ENCODE measurements at places on chromosomes 1 and 21.

GRCh38 chr1:218711884-218712674 is 366.9 kb downstream of the TGFB2 start:
- DNase-seq = peak; percentile 22

DNA sequence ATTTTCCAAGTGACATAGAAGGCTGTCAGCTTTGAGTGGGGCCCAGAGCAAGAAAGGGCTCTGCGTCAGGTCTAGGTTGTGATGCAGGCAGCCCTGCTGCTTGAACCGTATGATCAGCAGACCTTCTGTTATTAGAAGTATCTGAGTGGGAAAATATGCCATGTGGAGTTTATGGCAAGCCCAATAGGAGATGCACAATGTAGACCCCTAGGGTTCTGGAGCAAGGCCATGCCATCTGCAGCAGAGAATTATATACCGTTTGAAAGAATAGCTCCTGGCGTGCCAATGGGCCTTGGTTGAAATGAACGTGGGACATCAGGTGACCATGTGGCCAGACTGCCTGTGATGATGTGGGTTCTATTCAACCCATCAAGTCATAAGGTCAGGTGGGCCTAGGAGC is 44.1 kb upstream of the ZBTB18 start:
- no peak for DNase-seq

GRCh38 chr1:8891401-8891800 is 12.9 kb upstream of the ENO1 start:
- no peak for DNase-seq

DNA sequence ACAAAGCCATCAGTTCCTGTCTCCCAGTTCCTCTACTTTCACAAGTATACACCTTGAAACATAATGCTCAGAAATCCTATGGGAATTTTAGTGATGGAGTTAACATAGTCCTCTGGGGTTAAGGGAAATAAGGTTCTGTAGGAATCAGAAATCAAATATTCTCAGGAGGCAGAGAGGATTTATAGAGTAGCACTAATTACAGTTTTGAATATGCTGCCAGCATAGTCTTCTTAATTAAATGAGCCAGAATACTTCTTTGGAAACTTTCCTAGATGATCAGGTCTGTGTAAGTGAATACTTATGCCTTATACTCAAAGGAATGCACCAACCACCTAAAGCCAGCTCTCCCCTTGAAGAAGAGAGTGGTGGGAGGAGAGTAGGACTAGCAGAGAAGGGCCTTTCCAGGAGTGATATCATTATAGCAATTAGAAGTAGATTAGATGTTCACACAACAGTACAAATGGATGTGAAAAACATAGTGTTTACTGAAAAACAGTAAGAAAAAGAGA is 31.4 kb upstream of the DIRAS3 start:
- DNase-seq = no peak

DNA sequence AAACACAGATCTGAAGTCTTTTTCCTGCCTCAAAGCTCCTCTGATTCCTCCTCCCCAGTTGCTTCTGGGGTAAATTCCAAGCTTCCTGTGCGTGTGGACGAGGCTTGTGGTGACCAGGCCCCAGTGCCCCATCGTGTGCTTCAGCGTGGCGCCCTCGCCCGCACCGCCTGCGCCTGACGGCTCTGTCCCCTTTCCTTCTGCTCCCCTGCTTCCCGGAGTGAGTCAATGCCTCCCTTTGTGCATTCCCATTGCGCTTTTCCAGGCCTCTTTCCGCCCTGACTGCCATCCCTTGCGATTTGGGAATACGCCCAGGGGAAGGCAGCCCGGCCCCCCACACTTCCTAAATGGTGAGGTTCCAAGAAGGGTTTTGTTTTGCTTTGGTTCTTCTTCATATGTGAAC is 36.3 kb downstream of the FAAP20 start:
- no peak for DNase-seq

GRCh38 chr1:12472798-12473551 is 145.0 kb downstream of the DHRS3 start:
- DNase-seq = peak; percentile 36

DNA sequence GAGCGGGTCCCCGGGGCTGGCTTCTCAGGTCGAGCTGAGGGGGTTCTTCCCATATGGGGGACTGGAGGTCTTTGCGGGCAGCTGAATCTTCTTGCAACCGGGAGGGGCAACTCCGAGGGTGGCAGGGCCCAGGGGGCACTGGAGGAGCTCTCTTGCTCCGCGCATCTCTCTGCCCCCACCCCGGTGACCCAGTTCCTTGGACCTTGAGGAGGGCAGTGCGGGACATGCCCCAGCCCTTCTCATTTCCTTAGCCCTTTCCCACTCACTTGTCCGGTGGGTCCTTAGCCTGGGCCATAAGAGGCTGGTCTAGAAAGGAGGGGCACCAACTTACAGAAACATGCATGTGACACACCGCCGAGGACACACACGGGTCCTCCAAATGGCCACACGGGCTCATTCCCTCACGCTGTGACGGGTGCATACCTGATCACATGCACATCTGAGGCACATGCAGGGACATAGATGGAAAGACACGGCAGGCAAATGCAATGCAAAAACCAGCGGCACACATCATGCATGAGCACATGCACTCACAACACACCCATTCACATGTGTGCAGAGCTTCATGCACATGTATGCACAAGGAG is 630 bp downstream of the HPCA start:
- no peak for DNase-seq

- no peak for DNase-seq
Observed at GRCh38 chr1:185626344-185626743, 107.8 kb upstream of the HMCN1 start.

- DNase-seq = peak; percentile 36
Observed at GRCh38 chr21:38506661-38507281, 8.5 kb upstream of the ERG start.

GRCh38 chr21:16108561-16109075 is 378.8 kb downstream of the USP25 start:
- no peak for DNase-seq

DNA sequence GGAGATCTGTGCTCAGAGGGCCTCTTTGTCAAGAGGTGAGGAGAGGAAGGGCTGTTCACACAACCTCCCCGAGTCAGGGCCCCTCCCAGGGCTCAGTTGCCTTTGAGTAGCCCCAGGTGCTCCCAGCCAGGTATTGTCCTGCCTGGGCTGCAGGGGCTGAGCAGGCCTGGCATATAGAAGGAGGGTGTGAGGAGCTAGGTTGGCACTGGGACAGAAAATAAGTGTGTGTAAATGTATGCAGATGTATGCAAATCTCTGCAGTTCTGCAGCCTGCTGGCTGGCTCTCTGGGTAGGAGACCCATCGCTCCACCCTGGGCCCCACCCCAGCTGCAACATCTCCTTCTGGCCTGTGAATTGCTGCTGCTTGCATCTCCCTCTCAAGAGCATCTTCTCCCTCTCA is 52.4 kb downstream of the NAV1 start:
- no peak for DNase-seq

- DNase-seq = no peak
Observed at GRCh38 chr1:188949701-188950100, 1528.0 kb downstream of the BRINP3 start.

DNA sequence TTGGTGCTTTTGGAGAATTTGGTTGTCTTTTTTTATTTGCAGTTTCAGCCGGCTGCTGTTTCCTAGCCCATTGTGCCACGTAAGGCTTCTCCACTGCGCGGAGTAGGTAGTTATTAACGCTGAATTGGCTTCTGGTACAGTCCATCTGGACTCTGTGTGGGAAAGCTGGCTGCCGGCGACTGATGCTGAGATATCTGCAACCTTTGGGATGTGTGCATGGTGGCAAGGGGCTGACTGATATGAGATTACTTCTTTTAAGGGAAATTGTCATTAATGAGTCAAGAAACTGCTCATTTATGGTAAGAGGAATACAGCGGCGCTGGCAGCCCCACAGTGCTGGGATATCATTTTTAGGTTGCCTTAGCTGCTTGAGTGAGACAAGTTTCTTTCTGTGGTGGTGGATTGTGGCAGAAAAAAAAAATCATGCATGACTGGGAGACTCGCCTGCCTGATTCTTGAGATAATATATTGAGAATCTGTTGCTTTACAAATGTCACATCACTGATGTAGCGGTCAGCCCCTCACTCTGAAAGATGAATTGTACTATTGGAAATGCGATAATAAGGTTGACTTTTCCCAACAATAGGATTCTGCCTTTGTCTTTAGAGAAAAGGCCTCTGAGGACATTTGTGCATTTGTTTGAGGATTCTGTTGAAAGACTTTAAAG is 2.5 kb upstream of the ELAVL4 start:
- DNase-seq = no peak

- DNase-seq = no peak
Observed at GRCh38 chr1:242225767-242226573, 227.1 kb upstream of the MAP1LC3C start.

GRCh38 chr1:234969011-234969441 is 159.6 kb downstream of the TOMM20 start:
- no peak for DNase-seq

DNA sequence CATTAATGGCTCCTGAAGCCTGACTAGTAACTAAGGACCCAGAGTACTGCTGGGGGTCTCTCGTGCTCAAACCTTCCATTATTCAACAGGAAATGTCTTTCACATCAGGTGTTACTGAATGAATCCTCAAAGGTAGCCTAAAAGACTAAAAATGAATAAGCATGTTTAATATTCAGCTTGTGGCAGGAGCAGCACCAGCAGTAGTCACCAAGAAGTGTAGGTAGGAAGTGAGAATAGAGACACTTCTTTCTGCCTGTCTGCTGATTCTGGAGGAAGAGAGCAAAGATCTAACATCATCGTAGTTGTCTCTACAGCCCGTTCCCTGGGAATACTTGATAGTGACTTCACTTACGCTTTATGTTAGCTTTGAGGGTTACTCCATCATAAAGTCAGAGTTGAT is 7.6 kb upstream of the SLC30A1 start:
- DNase-seq = no peak

Data from left ventricle myocardium superior (tissue), 1 donor.